Right atrium auricular region (tissue), 2 donors: ENCODE measurements at places on chromosomes 1 and 21.

DNA sequence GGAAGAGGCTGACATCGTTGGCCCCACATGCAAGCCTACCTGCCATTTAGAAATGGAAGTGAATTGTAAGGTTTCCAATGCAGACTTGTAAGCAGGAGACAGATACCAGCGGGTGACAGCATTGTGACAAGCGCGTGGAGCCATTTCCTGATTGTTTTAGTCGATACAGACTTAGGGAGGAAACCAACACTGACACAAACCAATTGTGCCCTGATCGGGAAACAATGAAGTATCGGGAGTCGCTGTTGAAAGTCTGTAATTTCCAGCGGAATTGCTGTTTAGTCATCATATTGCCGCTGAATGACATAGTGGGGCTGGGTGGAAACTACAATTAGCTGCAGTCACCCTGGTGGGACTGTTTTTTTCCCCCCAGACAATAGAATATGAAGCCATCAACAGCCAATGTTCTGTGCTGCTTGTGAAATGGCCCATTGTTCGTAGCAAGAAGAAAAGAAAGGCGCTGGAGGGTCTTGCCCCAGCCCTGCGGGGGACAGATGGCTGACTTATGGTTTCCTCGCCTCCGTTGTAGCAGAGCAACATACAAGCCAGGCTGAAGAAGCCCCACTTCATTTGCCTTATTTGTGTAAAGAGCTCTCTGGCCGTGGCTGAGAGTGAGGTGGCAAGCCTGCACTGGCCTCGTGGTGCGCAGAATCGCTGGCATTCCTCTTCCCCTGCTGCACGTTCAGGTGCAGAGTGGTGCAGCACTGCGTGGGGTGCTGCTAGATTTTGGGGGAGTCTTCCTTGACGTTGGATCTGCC, 462.7 kb downstream of the CAMTA1 start:
- no peak for DNase-seq

- no peak for DNase-seq
These were observed 16.0 kb upstream of the LRIG2 start for GRCh38 chr1:113057006-113057405.

DNA sequence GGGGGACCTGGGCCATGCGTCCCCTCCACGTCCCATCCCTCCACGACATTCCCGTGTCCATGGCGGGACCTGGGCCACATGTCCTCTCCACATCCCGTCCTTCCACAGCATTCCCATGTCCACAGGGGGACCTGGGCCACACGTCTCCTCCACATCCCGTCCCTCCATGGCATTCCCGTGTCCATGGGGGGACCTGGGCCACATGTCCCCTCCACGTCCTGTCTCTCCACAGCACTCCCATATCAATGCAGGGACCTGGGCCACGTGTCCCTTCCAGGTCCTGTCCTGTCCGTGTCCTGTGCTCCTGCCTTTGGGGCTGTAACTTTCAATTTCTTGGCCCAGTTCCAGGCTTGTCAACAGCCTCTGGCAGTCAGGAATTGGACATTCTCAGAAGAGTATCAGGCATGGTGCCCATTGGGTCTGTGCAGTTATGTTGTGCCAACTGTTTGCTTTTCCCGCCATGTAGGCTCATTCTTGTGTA, 47.1 kb downstream of the WNT9A start:
- DNase-seq: no peak

DNA sequence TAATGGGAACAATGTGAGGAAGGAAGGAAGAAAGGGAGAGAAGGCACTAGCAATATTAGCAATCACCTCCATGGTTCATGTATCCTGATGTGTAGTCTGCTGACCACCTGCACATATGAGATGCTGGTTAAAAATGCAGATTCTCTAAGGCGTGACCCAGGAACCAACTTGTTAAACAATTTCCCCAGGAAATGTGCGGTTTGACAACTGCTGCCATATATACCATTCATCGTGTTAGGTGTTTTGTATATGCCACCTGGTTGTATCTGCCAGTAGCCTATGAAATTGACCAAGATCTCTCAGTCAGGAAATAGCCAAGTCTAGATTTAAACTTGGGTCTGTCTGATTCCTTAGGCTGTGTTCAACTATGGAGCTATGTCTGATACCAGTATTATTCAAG, 4.1 kb downstream of the SEMA4A start:
- no peak for DNase-seq

DNA sequence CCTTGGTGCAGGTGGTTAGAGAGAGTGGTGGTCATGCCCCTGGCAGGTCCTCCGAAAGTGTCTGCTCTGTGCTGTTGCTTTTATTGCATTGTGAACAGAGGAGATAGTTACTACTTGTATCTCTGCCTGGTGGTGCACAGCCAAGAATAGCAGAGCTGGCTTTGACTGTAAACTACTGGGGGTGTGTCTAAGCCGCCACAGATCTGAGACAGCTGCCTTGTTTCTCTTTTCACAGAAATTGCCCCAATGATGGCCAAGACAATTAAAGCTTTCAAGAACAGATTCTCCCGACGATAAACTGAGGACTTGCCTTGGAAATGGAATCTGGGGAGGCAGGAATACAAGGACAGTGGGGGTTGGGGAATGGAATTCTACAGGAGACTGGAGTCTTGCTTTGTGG, 16.0 kb downstream of the ELOA start:
- DNase-seq: no peak

GRCh38 chr1:243996223-243996622, 54.9 kb upstream of the ZBTB18 start:
- DNase-seq: no peak

- no peak for DNase-seq
These were observed 25.9 kb downstream of the KCNC4 start for GRCh38 chr1:110235834-110236682.

GRCh38 chr1:235421751-235422150, 54.5 kb downstream of the TBCE start:
- no peak for DNase-seq

DNA sequence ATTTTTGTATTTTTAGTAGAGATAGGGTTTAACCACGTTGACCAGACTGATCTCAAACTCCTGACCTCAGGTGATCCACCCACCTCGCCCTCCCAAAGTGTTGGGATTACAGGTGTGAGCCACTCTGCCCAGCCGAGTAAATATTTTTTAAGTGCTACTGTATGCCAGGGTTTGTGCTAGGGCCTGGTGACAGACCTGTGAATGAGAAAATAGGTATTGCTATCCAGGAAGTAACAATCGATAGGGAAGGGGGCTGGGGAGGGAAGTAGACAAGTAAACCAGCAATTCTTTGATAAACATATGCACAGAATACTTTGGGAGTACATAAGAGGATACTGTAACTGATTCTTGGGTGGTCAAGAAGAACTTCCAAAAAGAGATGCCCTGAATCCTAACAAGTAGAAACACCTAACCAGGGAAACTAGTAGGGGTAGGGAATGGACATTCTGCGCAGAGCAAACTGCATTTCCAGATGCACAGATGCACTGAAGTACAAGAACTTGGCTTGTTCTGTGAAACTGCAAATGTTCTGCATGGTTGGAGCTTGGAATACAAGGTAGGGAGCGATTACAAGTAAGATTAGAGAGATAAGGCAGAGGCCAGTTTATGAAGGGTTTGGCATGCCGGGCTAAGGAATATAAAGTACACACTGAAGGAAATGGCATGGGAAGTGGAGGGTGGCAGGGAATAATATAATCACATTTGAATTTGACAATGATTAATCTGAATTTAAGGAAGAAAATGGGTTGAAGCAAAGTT, 19.0 kb upstream of the DOCK7 start:
- DNase-seq: no peak

DNA sequence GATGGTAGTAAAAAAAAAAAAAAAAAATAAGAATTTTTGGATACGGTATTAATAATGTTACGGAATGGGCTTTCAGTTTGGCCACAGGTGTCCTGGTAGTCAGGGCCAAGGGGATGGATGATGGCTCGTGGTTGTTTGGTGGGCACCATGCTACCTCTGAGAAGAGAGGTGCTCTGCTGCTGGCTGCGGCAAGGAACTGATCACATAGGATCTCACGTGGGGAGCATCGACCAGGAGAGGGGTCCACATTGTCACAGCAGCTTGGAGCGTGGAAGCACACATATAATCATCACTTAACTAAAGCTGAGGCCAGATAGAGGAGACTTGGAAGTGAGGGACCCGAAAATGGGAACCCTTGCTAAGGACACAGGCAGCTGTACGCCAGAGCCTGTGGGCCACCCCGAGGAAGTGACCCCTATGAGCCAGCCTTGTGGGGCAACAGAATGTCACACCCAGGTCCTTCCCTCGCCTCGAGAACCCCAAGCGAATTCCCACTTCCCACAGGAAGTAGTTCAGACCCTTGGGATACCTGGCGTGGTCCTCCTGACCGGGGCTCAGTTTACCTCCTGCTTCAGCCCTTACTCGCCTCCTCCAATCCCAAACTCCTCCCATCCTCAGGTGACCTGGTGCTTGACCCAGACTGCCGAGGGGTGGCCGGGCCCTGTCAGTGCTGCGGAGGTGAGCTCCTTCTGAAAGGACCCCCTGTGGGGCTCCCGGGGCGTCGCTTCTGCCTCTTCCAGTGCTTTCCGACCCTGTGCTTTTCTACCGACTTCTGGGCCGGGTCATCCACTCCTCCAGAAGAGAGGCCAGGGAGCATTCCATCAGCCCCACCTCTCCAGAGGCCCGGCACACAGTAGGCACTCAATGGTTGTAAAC, 222.0 kb downstream of the CAMTA1 start:
- DNase-seq: no peak

- DNase-seq: no peak
These were observed 9.4 kb downstream of the WNT2B start for GRCh38 chr1:112518186-112518585.

DNA sequence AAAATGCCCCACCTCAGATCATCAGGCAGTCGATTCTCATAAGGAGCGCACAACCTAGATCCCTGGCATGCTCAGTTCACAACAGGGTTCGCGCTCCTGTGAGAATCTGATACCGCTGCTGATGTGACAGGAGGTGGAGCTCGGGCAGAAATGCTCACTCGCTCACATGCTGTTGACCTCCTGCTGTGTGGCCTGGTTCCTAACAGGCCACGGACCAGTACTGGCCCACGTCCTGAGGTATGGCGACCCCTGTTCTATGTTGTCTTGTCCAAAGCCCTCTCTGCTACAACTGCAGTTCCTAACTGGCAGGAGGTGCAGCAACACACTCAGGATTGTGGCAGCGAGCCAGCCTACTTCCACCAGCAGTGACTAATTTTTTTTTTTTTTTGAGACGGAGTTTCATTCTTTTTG, 70.6 kb downstream of the CLSTN1 start:
- no peak for DNase-seq

GRCh38 chr1:5507340-5507739, 484.9 kb downstream of the NPHP4 start:
- no peak for DNase-seq

DNA sequence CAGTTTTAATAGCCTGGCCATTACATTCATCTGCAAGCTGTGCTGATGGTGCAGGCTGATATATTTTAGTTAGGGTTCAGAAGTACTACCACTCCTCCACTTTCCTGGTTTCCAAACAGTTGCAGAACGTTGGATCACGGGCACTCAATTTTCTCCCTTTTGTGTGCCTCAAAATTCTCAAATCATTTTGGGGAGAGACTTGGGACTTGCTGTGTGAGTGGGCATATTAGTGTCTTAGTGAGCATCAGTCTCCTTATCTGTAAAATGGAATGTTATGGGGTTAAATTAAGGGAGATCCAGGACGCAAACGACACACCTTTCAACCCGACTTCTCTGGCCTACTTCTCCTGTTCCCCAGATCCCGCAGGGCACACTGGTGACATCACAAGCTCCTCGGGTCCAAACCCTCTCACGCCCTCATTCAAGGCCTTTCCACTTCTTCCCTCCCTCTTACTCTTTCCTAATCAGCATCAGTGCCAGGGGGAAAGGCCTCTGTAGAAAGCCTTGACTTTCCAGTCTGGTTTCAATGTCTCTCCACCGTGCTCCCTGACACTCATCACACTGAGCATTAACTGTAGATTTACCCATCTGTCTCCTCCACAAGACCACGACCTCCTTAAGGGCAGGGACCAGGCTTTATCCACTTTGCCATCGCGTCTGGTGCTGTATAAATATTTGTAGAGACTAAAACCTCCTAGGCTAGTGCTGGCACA, 1.2 kb downstream of the PIGP start:
- peak; percentile 88 for DNase-seq

- no peak for DNase-seq
These were observed 274.9 kb downstream of the NUF2 start for GRCh38 chr1:163596541-163597258.

DNA sequence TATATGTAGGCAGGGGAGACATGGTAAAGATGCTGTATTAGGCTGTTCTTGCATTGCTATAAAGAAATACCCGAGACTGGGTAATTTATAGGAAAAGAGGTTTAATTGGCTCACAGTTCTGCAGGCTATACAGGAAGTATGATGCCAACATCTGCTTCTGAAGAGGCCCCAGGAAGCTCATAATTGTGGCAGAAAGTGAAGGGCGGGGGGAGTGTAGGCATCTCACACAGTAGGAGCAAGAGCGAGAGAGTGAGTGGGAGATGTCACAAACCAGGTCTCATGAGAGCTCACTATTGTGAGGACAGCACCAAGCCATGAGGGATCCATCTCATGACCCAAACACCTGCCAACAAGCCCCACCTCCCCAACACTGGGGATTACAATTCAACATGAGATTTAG, 21.1 kb downstream of the MAN1A2 start:
- no peak for DNase-seq

DNA sequence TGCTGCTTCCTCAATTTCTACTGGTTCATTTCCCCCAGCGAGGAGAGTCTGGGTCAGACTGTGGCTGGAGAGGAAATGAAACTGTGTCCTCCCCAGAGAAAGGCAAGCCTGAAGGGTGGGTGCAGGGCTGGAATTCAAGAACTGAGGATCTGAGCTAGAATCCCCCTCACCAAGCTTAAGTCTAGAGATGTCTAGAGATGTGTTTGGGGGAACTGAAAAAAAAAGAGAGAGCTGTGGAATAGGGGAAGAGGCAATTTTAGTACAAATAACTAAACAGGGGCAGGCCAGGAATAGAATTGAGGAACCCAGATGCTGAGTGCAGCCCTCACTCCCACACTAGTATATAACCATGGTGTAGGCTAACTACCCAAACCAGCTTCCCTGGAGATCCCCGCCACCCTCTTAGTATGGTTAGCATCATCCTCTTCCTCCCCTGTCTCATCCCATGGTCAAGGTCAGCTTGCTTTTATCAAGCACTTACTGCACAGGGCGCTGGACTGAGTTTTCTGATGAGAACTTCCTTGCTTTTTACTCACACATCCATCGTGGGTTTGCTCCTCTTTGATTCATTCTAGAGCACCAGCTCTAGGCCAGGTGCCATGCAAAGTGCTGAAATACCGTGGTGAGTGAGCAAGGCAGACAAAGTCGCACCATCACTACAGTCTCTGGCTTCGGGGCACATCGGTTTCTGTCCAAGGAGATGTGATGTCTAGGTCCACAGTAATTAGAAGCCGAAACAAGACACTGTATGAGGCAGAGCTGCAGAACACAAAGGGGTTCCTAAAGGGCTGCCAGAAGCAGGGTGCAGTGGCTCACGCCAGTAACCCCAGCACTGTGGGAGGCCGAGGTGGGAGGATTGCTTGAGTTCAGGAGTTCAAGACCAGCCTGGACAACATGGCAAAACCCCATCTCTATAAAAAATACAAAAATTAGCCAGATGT, 112.9 kb upstream of the IPO9 start:
- no peak for DNase-seq

DNA sequence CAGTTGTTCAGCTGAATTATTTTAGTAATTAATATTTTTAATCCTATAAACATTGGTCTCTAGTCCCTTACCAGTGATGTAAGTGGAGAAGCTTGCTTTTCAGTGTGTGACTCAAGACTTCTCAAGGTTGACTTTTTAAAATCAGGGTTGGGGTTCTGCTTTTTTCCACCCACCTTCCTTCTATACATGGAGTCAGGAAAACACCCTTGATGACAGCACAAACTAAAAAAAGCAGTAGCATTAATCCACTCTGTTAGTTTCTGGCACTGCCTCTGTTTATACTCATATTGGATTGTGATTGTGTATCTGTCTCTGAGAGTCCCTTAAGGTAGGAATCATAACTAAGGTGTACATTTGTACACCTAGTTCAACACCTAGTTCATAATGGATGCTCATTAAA, 8.3 kb upstream of the PLEKHO1 start:
- DNase-seq: no peak
